ENCODE measurements at places on chromosomes 2 and 18.

DNA sequence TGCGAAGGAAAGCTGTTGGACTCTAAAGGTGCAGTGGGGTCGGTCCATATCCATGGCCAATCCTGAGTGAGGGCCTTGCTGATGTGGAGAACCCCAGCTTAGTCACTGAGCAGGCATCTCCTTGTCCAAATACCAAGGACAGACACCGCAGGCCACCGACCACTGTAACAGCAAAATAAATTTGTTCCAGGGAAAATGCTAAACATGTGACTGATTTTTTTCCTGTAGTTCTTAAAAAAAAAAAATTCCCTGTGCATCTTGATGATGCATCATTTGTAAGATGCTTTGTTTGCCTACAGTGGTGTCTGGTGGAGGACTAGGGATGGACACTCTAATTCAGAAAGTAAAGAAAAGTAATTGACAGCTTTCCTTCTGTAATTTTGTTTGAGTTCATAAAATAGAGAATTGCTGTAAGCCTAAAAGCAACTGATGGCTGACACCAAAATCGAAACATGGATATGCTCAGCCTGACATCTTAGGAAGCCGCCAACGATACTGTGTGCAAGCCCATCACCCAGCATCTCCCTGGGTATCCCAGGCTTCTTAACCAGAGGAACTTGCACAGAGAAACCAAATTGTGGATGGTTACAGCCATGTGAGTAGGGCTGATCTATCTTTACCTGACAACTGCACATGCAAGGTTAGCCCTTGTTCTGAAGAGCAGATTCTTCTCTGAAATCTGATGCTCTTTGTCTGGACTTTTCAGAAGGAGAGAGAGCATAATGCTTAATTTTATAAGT is 188.6 kb downstream of the ARL4C start:
- no peak for DNase-seq

DNA sequence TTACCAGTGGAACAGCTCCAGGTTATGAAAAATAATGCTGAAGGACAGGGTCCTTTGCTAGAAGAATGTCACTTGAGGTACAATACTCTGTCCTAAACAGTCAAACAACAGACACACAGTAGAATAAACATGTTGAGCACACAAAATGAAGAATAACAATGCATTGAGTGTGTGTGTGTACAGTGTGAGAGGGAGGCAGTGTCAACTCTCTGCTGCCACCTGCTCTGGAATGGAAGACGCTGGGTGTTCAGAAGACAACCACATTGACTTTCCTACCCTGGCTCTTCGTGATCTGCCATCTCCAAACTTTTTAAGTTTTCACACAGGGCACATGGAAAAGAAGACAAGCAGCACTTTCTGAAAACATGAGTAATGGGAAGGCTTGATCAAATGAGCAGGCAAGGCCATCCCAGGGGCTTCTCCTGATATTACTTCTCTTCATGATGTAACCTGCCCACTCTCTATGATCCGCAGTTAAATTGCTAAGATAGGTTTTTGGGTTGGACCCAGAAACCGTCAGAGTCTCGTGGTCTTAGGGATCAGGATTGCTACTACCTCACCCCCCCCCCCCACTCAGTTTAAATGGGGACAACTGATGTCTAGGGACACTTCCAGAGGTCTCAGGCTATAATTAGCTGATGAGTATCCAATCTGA is 533.2 kb upstream of the TNP1 start:
- no peak for DNase-seq

DNA sequence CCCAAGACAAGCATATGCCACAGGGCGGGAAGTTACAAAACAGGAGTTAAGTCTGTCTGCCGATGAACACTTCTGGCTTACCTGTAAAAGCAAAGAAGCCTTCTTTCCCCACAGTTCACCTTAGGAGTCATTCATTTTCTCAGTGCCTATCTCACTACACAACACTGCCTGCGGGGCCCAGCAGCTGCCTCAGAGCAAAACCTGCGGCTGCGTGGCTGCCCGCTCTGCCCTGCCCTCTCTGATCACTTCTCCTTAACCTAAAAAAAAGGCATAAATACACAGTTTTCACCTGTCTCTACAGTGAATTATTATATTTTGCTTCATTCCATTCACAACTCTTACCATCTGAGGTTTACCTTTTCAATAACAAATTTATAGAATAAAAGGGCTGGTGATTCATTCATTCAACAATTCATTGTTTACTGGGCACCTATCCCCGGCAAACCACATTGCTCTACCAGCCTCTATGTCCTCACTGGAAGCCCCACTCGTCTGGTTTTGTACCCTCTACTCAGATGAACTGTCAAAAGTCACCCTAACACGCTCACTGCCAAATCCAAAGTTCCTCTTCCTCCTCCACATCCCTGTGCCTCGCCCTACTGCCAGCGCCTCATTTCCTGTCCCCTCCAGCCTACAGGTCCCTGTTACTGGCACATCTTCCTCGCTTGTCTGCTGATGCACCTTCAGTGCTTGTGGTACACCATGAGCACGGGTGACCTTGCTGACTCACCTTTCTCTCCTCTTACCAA is 31.4 kb downstream of the AFG3L2 start:
- no peak for DNase-seq

GRCh38 chr2:42951263-42951938 is 159.0 kb upstream of the HAAO start:
- no peak for DNase-seq

DNA sequence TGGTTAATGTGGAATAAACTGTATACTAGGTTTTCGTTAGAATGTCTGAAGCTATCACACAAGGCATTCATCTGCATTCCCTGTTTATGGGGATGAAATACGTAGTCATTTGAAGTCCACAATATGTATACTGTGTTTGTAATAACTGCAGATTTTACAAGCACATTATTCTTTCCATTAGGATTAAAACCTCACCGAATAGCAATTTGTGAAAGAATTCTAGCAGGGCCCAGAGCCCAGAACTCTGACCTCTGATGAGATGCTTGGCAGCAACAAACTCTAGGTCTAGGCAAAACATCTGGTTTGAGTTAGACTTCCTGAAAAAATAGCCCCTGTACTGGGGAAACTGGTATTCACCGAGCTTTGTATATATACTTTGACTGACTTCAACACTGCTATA is 158.2 kb downstream of the SRBD1 start:
- DNase-seq, result no peak

DNA sequence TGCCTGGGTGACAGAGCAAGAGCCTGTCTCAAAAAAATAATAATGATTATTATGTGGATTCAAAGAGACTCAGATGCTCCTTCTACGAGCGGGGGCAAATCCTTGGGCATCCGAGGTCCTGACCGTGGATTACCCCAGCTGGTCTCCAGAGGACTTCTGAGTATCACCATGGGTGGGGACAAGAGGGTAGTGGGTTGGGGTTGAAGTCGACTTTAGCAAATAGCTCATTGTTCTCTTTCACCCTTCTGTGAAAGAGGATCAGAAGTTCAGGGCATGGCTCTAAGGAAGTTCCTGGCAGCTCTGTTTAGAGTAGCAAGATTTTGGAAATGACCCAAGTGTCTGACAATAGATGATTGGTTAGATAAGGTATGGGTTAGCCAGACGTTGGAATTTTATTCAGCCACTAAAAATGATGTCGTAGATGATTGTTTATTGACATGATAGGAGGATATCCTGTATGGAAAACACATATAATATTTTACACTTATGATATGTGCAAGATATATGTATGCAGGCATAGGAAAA is 59.0 kb upstream of the SPRED2 start:
- no peak for DNase-seq

- DNase-seq, result peak; percentile 30
These were observed 1.7 kb upstream of the CTDSP1 start for GRCh38 chr2:218397820-218398436.

DNA sequence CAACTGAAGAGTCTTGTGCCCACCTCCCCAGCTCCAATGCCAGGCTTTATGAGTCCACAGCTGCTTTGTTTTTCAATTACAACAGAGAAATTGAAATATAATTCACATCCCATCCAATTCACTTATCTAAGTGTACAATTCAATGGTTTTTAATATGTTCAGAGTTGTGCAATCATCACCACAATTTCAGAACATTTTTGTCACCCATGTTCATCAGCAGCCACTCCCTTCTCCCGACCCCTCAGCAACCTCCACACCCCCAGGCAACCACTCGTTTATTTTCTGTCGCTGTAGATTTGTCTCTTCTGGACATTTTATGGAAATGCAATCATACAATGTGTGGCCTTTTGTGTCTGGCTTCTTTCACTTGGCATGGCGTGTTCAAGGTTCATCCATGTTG is 23.3 kb downstream of the INHBB start:
- no peak for DNase-seq

DNA sequence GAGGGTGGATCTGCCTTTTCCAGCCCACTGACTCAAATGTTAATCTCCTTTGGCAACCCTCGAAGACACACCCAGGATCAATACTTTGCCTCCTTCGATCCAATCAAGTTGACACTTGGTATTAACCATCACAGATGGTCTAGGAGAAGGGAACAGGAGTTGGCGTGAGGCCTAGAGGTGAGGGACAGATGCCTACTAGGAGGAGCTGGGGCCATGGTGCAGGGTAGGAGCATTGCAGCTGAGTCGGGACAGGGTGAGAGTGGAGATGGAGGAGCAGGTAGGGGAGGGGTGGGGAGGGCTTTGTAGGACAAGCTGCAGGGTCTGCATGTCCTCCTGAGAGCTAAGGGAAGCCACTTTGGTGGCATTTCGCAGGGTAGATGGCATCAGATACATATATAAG is 140.0 kb downstream of the VAPA start:
- DNase-seq, result no peak

- DNase-seq, result no peak
These were observed 139.3 kb downstream of the TPO start for GRCh38 chr2:1552611-1553010.

- no peak for DNase-seq
These were observed 16.3 kb downstream of the ODC1 start for GRCh38 chr2:10431797-10432196.

DNA sequence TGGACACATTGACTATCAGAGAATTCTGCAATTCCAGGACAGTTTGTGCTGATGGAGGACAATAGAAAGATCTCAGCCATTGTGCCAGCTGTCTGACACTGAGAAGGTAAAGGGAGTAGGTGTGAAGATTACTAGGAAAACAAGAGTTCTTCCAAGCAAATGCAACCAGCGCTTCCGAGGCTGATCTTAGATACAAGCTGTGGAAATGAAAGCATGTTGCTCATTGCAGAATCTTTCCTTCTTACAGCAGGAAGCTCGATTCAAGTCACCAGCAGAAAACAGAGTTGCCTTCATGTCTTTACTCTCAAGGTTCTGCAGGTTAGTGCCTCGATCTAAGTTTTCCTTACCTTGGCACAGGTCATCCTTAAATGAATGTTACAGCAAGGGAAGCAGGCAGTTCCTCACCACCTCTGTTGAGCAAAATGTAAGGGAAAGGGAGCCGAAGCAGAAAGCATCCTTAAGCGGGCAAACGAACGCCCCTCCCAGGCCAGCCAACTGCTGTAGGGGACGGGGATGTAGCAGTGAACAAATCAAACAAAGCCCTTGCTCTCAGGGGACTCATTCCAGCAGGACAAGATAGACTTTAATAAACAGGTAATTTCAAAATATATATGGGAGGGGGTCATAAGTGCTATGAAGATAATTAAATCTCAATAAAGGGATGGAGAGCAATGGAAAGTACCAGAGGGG is 54.3 kb downstream of the MARCHF4 start:
- no peak for DNase-seq

GRCh38 chr18:38074298-38074876 is 508.8 kb upstream of the CELF4 start:
- DNase-seq, result no peak

DNA sequence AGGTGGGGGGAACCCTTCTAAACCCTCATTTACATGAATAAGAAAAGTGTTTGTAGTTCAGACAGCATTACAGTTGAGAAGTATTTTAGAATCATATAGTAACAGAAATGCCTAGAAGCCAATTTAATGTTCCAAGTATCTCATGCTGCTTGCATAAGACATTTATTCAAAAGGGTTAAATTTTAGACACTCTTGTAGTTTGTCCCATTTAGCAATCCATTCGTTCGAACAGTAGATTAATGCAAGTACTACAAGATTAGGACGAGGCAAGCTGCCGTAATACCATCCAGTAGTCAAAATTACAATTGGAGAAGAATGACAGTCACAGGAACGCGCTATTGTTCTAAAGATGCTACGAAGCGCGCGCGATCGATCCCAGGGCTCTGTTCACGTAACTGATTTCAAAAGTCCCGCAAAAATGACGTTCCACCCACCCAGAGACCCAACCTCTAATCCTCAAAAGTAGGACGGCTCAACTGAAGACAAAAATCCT is 1.2 kb downstream of the TMEM237 start:
- no peak for DNase-seq

GRCh38 chr18:23498877-23499276 is 4.4 kb upstream of the RMC1 start:
- DNase-seq, result peak; percentile 85

GRCh38 chr18:34957119-34957863 is 83.9 kb upstream of the MAPRE2 start:
- no peak for DNase-seq

- peak; percentile 94 for DNase-seq
These were observed 30.7 kb upstream of the PTMA start for GRCh38 chr2:231677632-231678104.

DNA sequence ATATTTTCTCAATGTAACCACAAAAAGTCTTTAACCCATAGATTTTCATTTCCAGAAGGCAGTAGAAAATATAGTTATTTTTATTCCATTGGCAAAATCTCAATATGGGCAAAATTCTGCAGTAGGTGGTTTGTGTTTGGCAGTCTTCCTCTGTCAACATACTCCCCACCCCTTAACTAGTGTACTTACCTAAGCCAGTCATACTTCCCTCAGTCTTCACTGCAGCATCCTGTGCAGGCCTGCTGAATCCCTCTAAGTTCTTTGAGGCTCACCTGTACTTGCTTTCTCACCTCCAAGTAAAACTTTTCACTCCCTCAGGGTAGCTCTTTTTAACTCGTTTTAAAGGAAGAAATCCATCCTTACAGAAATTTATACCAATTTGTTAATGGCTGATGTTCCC is 6.8 kb downstream of the CARF start:
- DNase-seq, result no peak

GRCh38 chr18:63142594-63143225 is 176.9 kb downstream of the BCL2 start:
- DNase-seq, result no peak

- DNase-seq, result no peak
These were observed 40.0 kb upstream of the FOSL2 start for GRCh38 chr2:28352610-28353195.

DNA sequence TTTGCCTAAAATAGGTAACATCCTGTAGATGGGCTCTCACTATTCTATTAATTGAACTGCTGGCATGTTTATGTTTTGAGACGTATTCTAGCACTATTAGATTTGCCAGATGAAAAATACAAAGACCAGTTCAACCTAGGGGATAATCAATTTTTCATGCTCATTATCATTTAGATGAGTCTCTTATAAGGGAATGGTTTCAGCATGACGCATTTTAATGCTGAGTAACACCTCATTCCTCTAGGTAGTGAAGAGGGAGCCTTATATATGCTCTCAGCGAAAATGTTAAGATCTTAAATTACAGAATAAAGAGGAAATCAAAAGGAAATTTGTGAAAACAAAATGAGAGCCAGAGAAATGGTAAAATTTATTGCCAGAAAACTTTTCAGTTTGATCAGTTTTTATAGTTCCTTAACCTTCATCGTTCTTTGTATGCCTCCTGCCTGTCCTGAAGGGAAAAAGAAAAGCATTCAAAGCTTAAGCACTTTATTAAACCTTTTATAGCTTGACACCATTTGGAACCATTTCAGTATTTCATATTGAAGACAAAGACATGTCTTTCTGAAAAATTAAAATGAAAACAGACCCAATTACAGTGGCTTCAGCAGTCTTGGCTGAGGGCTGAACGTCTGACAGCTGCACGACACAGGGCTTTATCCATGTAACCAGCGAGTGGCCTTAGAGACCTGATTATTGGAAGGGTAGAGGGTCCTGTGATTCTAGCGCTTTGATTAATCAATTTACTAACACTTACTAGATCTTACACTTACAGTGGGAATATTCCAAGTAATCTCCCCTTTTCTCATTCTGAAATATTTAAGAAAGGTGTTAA is 112.8 kb downstream of the ADCYAP1 start:
- no peak for DNase-seq

Data from activated naive CD4-positive, alpha-beta T cell treated with anti-CD3 and anti-CD28 coated beads for 36 hours (primary cell).